Stimulated activated CD4-positive, alpha-beta T cell treated with anti-CD3 and anti-CD28 coated beads, Interleukin-15, amount 100 ng/mL, for 1 hour (primary cell): ENCODE measurements at places on chromosomes 16 and 17.

GRCh38 chr16:85913141-85913601 is 14.2 kb downstream of the IRF8 start:
- no peak for DNase-seq

- no peak for DNase-seq
Measured at GRCh38 chr16:47600376-47600775, 139.2 kb downstream of the PHKB start.

DNA sequence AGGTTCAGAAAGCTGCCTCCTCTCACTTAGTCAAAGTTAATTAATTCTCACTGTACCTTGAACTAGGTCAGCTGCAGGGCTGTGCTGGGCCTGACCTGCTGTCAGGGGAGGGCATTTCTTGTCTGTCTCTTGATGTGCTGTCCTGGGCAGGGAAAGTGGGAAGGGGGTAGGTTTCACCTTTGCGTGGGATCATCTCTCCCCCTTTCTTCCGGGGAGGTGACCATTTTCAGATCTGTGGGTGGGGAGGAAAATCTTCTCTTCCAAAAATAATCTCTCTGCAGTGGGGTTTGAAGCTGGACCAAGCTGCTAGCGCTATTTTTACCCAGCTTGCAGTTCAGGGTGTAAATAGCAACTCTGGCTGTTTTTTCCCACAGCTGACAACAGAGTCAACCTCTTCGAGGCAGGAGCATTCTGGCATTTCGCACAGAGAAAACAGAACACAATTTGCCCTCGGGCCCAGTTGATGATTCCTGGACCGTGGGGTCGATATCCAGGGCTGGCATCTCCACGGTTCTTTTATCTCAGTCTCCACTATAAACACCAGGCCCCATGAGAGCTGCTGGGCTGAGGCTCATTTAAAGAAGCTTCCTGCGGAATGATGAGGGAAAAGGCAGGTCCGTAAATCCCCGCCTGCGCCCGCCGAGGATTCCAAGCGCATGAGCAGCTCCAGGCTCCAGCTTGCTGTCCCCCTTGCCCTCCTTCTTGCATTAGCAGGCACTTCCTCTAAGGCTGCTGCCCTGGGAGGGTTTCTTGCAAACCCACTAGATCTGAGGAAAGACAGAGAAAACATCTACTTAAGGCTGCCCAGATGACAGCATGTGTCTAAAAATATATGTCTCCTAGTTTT is 93.9 kb downstream of the YPEL2 start:
- DNase-seq = no peak

- no peak for DNase-seq
Measured at GRCh38 chr17:76947309-76947708, 79.1 kb downstream of the MGAT5B start.

DNA sequence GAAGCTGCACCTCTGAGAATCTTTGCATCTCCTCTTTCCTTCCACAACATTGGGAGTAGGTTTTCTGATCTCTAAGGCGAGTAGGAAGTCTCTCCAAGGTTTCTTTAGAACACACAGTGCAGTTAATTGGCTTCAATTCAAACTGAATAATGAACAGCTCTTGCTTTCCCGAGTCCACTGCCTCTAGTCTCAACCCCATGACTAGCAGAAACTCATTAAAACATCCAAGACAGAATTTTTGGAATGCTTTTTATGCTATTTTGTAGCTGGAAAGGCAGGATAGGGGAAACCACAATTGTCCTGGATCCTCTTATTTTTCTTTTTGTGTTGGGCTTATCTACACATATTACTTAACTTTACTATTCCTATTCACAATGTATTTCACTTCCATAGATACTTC is 206.6 kb downstream of the CDH8 start:
- no peak for DNase-seq

DNA sequence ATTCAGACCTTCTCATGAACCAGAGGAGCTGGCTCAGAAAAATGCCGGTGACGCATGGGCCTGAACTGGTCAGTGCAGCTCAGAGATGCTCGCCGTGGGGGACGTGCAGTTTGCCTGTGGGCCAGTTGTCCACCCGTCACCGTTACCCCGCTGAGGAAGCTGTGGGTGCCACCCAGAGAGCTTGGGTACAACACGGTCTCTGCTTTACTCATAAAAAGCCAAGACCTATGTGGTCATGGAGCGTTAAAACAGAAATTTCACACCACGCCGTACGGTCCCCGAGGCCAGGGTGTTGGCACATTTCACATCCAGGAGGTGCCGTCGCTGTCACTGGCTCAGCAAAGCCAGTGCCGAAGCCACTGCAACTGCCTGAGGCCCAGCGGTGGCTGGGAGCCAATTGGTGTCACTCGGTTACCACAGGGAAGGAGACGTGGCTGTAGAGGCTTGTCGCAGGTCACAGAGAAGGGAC is 120.9 kb downstream of the METRNL start:
- DNase-seq = no peak

- DNase-seq = peak; percentile 17
Measured at GRCh38 chr17:4901648-4902344, 1.1 kb downstream of the CHRNE start.

- DNase-seq = no peak
Measured at GRCh38 chr17:512926-513325, 160.3 kb upstream of the RPH3AL start.

- DNase-seq = no peak
Measured at GRCh38 chr17:68763562-68763961, 162.4 kb upstream of the FAM20A start.

GRCh38 chr16:69193855-69194254 is 6.9 kb downstream of the SNTB2 start:
- DNase-seq = no peak

- DNase-seq = no peak
Measured at GRCh38 chr16:6493555-6493954, 839.1 kb upstream of the RBFOX1 start.

GRCh38 chr17:69540356-69540755 is 125.9 kb downstream of the MAP2K6 start:
- DNase-seq = no peak

GRCh38 chr17:34161690-34162089 is 93.4 kb upstream of the CCL2 start:
- DNase-seq = no peak

DNA sequence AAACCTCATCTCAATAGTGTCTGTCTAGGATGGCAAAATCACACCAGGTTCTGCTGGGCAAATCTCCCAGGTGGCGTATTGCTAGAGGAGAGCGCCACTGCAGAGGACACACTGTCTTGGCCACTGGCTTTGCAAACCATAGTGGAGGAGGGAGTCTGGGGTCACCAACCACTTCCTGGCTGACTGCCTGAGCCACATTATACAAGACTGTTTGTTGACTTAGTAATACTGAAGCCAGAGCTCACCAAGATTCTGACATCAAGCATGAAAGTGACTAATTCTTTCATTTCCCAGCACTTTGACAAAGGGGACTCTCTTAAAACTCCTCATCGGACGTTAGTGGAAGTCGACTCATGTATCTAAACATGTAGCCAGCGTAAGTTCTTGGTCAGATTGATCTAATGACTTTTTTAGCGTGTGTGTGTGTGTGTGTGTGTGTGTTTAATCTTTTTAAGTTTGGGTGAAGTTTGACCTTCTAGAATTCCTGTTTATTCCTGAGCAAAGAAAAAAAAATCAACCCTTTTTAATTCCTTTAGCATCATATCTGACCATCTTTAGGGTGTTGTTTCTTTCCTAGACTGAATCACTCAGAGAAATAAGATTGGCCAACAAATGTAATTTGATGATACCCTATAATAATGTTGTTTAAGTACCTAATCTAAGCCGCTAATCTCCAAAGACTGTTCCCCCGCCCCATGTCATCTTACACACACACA is 13.7 kb downstream of the PITPNC1 start:
- peak; percentile 28 for DNase-seq

- no peak for DNase-seq
Measured at GRCh38 chr17:27322026-27322425, 28.1 kb downstream of the WSB1 start.

- no peak for DNase-seq
Measured at GRCh38 chr17:41163828-41164227, 3.3 kb upstream of the KRTAP4-4 start.

GRCh38 chr16:19439483-19439882 is 21.8 kb downstream of the TMC5 start:
- no peak for DNase-seq

DNA sequence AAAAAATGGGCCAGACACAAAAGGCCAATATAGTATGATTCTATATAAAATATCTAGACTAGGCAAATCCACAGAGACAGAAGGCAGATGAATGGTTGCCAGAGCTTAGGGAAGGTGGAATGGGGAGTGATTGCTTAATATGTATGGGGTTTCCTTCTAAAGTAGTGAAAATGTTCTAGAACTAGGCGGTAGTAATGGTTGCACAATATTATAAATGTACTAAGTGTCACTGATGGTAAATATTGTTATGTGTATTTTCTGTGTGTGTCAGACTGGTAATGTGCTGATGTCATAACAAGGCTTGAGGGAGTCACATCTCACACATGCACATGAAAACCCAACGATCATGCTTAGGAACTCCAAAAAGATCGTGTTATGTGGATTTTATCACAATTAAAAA is 106.9 kb upstream of the SIAH1 start:
- DNase-seq = no peak

DNA sequence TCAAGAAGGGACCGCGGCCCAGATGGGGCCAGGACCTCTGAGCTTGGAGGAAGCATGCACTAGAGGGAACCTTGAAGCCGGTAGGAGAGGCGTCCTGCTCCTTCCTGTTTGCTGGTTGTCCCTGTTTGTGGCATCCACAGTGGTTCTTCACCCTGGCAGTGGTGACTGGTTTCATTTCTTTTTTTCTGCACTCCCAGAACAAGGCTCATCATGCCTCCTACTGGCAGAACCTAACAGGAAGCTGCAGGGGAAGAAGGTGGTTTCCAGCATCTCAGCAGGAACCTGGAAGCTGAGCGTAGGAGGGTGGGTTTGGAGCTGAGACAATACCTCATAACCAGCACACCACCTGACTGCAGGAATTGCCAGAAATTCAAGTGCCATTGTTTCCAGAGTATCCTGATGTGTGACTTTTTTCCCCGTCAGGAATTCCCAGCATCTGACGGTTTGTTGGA is 5.8 kb downstream of the TMEM231 start:
- no peak for DNase-seq

DNA sequence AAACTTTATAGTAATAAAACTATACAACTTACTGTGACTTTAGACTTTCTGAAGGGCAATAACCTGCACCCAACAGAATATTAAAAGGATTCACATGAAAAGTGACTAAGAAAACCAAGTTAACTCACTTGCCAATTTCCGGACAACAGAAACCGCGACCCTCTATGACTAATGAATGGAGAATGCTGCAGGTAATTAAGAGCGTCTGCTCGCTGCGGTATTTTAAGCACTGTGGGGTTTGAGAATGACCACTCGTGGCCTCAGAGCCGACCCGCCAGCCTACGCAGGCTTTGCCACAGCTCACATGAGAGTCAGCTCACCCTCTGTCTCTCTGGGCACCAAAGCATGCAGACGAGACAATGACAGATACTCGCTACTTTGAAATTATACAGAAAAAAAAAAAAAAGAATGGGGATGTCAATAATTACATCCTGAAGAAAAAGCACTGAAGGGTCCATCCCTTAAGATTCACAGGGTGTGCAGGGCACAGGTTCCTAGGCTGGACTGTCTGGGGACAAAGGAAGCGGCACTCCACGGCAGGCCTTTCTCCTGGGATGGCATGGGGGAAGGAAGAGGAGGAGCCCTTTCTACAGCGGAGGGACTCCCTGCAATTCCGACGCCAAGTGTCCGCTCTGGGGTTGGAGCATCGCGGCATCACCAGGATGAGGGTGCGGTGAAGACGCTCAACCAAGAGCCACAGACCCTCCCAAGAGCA is 35.0 kb downstream of the ZCCHC14 start:
- no peak for DNase-seq

DNA sequence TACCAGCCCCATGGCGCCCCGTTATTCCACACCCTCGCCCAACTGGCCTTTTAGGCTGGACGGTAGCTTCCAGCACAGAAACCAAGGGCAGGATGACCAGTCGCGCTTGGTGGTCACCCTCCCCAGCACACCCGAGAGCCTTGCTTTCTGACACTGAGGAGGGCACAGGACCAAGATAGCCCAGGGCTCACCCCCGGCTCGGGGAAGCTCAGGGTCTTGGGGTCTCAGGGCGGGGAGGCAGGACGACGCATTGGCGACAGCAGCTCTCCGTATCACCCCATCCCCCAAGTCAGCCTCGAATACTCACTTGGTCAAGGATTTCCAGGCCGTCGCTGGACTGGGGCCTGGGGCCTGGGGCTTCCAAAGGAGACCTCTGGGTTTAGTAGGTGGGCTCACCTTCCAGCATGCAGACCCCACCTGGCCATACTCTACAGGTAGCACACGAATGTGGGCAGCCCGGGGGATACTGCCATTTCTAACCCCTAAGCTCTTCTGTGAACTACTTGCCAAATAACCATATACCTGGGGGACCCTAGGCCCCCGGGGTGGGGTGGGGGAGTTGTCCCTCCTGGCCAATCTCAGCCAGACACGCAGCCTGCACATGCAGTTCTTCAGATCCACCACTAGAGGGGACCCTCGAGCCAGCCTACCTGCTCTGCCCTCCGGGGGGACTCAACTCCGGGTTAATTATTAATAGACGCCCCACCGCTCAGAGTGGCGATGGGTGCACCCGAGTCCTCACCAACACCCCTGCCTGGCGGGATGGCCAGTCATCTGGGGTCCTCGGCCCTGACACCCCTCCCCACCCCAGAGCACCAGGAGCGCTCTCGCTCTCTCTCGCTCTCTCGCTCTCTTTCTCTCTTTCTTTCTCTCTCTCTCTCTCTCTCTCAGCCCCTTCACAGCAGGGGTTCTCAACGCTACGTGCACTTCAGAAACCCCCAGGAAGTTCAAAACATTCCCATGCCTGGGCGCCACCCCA is 30.0 kb downstream of the TBC1D16 start:
- peak; percentile 32 for DNase-seq

- no peak for DNase-seq
Measured at GRCh38 chr17:59423903-59424302, 92.4 kb downstream of the YPEL2 start.

GRCh38 chr17:79939755-79940458 is 95.8 kb downstream of the TBC1D16 start:
- no peak for DNase-seq

DNA sequence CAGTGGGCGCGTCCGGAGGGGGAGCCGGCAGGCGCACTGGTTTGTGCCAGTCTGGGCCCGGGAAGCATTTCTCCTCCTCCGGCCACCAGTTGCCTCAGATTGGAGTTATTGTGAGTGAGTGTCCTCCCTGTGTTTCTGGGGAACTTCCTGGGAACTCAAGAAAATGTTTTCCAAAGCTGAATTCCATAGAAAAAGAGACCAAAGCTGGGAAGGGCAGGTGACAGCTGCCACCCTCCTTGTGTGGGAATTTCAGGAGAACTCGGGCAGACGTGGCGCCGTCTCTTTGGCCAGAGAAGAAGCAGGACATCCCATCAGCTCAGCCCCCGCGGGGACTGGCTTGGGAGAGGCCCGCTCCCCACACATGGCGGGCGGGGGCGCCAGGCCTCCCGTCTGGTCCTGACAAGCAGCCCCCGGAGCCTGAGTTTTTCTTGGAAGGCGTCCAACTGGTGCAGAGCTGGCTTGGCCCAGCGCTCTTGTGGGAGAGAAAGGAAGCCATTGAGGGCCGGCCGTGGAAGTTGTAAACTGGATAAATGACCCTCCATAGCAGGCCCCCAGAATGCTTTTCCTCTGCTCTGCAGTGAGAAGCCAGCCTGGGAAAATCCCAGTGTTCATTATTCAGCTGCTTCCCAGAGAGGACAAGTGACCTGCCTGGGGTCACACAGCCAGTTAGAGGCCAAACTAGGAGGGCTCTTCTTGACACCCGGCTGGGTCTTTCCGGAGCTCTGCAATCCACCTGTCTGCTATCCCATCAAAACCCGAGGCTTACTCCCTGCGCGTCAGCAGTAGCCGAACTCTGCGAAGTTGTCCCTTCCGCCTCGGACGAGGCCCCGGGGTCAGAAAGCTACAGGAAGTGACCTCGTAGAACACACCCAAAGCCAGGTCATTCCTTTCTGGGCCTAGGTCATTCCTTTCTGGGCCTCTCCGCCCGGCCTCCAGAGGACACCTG is 39.2 kb upstream of the GSE1 start:
- DNase-seq = no peak
